ENCODE measurements at places on chromosomes 16 and 17.

GRCh38 chr17:35214631-35215273 lies 20.6 kb upstream of the SLC35G3 start:
- DNase-seq, result no peak

GRCh38 chr16:66028510-66029216 lies 337.8 kb upstream of the CDH5 start:
- no peak for DNase-seq

DNA sequence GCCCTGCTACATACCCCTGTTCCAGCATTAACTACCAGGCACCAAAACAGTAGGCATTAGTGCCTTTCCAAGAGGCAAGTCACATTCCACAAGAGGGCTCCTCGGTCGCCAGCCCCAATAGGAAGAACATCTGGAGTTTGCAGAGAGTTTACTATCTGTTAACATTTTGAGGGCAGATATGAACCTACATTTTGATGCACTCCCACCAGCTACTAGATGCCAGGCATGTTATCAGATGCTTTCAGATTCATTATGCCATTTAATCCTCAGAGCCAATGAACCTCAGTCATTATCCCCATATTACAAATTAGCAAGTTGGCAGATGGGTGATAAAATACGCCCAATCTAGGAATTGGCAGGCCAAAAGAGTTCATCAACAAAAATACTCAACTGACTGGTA lies 4.2 kb upstream of the CMTM2 start:
- DNase-seq, result no peak

DNA sequence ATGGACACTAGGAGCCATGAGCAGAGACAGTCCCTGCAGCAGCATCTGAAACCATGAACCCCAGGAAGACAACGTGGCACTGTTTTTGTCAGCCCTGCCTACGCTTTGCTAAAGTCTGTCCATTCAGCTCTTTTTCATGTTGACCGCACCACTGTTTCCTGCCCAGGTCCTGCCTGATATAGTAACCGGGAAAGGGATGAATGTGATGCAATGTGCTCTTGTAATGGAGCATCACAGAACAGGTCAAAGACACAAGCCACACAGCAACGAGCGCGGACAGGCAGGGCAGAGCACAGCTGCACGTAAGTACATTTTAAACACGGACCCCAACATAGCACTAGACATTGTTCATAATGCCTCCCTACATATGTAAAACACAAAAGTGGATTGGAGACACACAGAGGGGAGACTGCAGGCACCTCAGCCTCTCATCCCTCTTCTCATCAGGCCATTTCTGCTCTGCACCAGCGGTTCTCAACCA lies 16.9 kb upstream of the TNFRSF13B start:
- no peak for DNase-seq

- DNase-seq, result peak; percentile 43
Measured at GRCh38 chr16:525520-526180, 1.9 kb upstream of the CAPN15 start.

DNA sequence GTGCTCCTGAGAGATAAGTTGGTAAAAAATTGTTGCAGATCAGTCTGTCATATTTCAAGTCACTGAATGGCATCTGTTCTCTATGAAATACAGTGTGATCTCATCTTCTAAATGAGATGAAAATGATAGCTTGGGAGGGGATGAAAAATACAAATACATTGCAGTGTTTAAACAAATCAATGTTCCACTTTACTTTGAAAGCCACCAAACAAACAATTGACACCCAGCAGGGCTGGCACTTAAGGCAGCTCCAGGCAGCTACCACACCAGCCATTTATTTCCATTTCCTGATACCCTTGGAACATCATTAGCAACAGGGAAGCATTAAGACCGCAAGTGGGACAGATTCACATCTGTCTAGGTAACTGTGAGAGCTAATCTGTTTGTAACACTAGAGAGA lies 827.6 kb upstream of the KIF2B start:
- DNase-seq, result no peak
